Stimulated activated CD8-positive, alpha-beta memory T cell treated with anti-CD3 and anti-CD28 coated beads, Interleukin-4, amount 100 ng/mL, for 48 hours (primary cell): ENCODE measurements at places on chromosomes 5 and 9.
A peak's percentile ranks its signal among the peaks of the same experiment; 100 is the strongest.

DNA sequence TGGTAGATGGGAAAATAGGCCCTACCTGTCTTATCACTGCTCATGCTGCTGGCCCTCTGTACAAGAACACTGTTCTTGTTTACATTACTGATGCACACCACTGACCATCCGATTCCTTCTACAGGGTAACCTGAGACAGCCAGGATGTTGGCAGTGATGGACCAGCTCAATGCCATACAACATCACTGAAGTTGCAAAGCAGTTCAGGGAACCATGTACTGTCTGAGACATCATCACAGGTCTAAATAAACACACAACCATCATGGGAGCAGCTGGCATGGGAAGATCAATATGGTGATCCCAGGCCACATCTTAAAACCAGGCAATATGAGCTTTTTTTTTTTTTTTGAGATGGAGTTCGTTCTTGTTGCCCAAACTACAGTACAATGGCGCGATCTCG, 59.0 kb downstream of the IARS1 start:
- no peak for DNase-seq

DNA sequence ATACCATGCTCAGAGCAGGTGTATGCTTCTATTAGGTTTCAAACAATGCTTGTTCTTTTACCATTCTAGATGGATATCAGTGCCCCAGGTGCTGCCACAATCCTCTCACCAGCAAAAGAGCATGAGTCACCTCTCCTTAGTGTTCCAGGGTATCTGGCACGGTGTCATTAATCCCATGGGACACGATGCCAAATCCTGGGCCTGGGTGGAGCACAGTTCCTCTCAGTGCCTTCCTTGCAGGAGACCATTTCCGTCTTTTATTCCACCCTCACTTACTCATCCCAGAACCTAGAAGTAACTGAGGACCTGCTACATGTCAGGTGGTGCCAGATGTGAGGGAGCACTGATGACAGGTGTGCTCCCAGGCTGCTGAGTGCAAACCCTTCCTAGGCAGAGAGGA, 1.3 kb upstream of the OR13J1 start:
- DNase-seq: no peak

GRCh38 chr9:121700165-121700831, 48.9 kb downstream of the DAB2IP start:
- DNase-seq: peak; percentile 40

DNA sequence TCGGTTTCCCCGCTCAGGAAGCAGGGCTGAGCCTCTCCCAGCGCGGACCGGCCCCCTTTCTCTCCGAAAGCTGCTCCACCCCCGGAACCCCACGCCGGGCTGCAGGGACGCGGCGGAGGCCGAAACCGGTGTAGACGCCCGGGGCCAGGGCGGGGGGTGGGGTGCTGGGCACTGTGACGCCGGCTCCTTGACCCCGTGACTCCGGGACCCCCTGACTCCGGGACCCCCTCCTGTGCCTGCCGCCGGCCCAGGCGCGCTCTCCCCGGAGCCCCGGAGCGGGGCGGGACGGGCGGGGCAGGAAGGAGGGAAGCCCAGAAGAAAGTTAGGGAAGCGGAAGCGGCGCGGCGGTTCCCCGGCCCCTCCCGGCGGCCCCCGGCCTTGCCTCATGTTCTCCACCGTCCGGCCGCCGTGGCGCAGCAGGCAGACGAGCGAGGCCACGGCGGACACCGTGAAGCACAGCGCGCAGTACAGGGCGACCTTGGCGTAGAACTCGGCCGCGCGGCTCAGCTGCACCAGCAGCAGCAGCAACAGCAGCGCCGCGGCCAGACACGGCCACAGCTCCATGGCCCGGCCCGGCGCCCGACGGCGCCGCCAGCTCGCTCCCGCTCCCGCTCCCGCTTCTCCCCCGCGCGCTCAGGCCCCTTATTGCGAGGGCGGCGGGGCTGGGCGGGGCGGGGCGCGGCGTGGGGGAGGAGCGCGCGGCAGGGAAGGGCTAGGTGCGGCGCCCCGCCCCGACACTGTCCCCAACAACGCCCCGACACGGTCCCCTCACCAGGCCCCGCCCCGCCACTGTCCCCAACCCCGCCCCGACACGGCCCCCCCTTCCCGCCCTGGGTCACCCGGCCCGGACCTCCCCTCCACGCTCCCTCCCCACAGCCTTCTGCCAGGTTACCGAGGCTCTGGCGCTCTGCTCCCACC, at the start of gene AGPAT2:
Gene AGPAT2, minus strand, starts transcription at position 664 of the 918 bp plus-strand sequence. Its CDS starts 100 bp downstream, at position 564.
- DNase-seq: peak; percentile 82

- no peak for DNase-seq
These were observed 30.9 kb downstream of the CEMIP2 start for GRCh38 chr9:71737455-71737854.

DNA sequence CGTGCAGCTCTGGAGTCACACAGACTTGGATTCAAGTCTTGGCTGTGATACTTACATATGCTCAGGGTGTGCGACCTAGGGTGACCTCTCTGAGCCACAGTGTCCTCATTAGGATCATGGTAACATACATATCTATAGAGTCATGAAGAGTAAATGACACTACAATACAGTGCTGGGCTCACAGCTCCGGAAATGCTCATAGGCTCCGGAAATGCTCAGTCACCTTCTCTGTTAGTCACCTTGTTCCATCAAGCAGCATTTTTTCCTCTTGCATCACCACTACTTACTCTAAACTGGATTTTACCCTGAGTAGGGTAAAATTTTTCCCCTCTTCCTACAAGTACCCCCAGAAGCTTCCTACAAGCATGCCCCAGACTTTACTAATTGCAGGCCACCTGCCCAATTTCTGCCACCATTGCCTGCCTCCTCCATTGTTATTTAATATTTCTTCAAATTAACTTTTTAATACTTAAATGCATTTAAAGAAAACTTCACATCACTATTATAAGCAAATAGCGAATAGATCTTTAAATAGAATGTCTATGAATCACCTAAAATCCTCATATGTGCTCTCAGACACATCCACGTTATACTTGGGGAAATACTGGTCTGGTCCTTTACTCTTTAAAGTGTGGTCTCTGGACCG, 147.6 kb upstream of the SPRY4 start:
- DNase-seq: peak; percentile 56

- DNase-seq: no peak
These were observed 19.0 kb downstream of the HNRNPK start for GRCh38 chr9:83960991-83961390.

DNA sequence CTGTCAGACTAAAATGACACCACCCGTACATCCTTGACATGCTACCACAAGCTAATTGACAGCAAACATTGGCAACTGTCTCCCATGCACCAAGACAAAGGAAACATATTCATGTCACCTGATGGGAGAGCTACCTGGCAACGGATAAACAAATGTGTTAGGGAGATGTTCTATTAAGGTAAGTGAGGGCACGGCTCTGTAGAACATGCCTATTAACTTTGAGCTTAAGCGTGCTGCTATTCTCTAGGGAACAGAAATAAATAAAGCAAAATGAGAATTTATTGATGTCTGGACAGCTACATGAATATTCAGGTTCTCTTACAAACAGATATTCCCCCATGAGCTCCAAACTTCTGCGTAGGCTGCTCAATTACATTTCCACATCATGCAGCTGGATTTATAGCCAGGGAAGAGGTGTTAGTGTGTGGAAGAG, 361.4 kb upstream of the RFX3 start:
- no peak for DNase-seq

DNA sequence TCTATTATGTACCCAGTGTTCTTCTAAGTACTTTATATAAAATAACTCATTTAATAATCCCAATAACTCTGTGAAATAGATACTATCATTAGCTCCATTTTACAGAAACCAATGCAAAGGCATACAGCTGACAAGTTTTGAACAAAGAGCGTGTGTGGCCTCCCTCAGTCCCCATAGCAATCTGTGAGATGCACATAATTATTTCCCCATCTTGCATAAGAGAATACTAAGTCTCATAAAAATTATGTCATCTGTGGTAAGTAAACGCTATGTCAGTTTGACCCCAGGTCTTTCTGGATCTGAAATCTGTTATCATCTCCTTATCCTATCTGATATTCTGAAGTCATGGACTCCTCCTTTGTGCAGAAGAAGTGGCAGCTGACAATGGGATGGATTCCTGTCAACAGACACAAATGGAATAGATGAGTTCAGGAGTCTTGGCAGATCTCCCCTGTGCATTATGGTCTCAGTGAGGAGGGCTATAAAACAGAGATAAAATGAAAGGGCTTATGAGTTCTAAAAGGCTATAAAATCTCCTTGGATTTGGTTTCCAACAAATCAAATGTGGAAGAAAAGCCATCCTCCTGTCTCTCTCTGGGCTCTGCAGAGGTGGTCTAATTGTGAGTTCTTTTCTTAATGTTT, 162.5 kb upstream of the TLE4 start:
- DNase-seq: no peak

DNA sequence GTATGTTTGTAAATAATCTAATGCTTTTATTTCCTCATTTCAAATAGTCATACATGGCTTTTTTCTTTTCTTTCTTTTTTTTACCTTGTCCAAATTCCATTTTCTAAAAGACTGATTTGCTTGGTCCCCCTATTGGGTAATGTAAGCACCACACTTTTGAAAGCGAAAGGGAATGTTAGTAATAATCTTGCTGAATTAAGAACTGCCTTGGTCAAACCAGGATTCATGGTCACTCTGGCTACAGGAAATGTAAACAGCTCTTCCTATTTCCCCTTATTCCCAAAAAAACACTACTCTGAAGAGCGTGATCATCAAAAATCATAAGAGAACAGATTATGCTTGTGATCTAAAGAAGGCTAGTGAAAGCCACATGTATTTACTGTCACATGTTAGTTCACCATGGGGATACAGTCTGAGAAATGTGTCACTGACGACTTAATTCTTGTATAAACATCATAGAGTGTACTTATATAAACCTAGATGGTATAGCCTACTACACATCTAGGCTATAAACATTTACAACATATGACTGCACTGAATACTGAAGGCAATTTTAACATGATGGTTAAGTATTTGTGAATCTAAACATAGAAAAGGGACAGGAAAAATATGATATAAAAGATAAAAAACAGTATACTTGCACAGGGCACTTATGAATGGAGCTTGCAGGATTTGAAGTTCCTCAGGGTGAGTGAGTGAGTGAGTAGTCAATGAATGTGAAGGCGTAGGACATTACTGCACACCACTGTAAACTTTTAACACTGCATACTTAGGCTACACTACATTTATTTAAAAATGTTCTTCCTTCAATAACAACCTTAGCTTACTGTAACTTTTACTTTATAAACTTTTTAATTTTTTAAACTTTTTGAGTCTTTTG, 75.3 kb downstream of the HMGCR start:
- no peak for DNase-seq

DNA sequence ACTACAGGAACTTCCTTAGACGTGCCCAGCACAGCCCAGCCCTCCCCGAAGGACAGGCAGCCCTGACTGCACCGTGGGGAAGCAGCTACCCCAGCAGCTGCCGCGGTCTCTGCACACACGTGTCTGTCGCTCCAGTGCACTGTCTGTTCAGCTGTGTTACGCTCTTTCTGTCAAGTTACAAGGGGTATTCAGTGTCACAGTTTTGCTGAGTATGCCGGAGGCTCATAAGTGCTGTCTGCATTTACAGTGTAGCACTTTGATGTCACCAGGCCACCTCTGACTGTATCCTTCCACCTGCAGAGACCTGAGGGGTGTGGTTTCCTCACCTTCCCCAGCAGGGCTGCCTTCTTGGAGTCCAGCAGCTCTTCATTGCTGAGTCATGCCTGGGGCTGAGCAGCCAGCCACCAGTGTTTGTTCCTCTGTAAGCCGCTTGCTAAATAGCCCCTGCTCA, 126.8 kb downstream of the EHMT1 start:
- DNase-seq: no peak

GRCh38 chr5:15003511-15003920, 131.9 kb upstream of the ANKH start:
- peak; percentile 40 for DNase-seq

GRCh38 chr5:167908606-167909005, 382.8 kb upstream of the WWC1 start:
- no peak for DNase-seq

- DNase-seq: no peak
These were observed 166.4 kb downstream of the PAM start for GRCh38 chr5:102921341-102922044.

DNA sequence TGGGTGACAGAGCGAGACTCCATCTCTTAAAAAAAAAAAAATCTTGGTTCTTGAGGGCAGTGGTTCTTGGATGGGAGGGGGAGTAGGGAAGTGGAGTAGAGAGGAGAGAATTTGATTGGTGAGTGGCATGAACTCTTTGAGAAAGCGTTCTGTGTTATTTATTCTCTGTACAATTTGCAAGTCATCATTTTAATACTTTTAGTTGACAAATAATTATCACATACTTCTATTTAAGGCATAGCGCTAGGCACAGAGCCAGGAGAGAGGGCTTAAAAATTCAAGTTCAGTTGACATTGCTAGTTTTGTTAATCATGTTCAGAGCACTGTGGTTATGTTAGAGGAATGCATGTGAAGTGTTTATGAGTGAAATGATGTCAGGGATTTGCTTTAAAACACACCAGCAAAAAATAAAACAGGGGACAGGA, 24.6 kb downstream of the HSDL2 start:
- no peak for DNase-seq

DNA sequence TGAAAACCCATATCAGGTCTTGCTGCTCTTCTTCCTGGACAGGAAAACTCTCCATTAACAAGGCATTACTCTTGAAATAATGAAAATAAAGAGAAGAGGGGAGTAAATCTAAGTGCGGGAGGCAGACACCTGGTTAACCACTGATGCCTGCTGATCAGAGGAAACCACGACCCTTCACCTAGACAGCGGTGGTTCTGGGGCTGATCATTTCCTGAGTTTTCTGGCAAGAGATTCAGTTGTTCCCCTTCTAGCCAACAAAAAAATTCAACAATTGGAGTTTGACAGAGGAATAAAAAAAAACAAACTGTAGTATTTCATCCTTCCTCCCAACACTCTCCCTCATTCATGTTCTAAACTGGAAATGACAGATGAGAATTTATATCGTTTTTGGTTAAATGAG, 3.0 kb downstream of the RLN2 start:
- DNase-seq: no peak

- no peak for DNase-seq
These were observed 442.4 kb downstream of the KIF4B start for GRCh38 chr5:155455791-155456514.

DNA sequence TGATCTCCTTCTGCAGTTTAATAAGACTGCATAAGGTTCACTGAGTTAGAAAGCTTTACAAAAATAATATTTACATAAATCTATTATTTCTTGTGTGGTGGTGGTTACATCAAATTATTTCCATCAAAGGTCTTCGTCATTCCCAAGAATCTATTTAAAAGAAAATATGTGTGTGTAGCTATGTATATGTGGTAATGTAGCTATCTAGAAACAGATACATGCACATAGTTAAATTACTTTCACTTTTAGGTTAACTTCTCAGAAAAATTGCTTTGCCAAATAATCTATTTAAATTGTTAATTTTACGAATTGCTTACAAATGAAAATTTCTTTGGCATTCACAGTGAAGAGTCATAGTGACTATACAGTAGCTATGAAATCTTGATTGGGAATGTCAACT, 633.2 kb downstream of the DMRTA1 start:
- DNase-seq: no peak

GRCh38 chr5:16459451-16459850, 6.1 kb downstream of the ZNF622 start:
- no peak for DNase-seq

GRCh38 chr5:126462239-126463014, 39.2 kb downstream of the GRAMD2B start:
- no peak for DNase-seq
